Activated CD4-positive, alpha-beta T cell treated with anti-CD3 and anti-CD28 coated beads, Interleukin-2, amount 10 ng/mL, durations not matched to agents 24 days and 14 days (primary cell): ENCODE measurements at places on chromosomes 2 and 18.

DNA sequence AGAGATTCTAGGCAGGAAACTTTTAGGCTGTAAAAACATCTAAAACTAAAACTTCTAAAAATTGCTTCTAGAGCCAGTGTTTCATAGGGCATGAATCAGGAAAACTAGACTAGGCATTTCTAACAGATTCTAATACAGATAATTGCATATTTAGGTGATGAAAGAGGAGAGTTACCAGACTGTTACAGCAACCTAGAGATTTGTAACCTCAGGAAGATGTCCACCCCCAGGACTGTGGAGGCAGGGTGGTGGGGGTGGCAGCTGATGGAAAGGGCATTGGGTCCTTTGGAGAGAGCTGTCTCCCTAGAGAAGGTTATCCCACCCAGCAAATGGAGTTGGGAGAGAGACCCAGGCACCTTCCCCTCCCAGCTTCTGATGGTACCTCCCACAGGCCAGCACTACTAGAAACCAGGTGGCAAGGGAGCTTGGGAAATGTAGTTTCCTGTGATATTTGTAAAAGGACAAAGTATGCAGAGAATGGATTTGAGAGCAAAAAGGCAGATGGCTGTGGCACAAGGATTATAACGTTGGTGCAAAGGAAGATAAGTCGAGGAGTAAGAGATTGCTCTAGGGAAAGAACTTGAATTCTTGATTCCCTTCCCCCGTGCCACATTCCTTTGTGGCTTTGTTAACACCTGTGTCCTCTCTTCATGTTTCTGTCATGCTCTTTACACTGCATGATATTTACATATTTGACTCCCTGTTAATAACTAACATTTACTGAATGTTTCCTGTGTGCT lies 75.6 kb upstream of the MGAT5 start:
- no peak for DNase-seq

DNA sequence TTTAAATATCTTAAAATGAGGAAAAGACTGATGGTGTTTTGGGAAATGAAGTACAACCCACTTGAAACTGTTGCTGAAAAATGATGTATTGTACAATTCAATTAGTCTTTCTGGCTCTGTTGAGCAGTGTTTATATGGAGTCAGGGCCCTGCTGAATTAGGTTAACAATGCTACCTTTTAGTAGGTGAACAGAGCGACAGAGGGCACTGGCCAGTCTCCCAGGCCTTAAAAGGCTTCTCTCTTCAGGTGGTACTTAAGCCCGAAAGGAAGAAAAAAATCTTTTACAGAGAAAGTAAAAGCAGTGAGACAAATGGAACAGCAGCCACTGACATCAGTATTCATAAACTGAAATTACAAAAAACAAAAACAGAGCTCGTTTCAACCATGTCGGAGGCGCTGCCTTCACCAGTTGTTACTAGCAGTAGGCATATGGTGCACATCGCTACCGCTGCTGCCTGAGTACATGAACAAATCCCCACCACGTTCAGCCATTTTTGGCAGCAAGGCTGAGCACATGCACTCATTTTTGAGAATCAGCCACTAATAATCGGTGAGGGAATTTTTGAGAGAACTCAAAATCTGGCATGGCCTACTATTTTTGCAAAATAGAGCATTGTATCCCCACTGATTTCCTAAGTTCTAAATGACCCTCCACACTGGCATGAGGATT lies 91.8 kb downstream of the PLEKHM3 start:
- DNase-seq, result no peak

DNA sequence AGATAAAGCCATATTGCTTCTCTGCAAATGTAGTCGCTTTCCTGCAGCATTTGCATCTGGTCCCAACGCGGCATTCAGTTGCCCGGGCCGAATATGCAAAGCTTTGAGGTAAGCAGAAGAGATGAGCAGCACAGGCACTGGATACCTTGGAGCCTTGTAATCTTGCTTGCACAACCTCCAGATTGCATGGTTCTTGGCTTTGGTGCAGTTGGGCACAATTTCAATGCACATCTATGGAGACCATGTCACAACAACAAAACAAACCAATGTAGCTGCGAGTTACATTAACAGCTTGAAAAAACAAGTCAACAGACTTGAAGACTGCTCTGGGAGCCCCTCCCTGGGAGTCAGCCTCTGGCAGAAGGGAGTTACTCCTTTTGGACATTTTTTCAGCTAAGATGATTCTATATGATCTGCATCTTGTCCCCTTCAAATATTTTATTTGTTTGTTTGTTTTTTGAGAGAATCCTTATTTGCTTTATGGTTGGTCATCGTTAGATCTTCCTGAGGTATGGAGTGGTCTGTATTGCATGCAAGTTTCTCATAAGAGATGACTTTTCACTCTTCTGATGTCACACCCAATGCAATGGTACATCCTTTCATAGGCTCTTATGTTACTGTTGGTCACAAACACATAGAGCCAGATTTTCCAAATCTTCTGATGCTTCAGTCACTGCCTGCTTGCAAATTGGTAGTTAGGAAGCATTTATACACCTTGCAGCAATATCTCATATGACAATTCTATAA lies 113.5 kb downstream of the EFEMP1 start:
- no peak for DNase-seq

DNA sequence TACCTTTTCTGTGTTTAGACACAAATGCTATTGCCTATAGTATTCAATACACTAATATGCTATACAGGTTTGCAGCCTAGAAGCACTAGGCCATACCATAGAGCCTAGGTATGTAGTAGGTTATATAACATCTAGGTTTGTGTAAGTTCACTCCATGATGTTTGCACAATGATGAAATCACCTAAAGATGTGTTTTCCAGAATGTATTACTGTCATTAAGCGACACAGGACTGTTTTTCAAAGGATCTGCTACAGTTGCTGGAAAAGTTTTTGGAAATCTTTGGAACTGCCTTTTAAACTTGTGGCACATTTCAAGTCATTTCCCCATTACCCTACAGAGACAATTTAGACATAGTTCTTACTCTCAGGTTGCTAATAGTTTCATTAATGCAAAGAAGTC lies 9.3 kb downstream of the PSMD1 start:
- DNase-seq, result no peak

DNA sequence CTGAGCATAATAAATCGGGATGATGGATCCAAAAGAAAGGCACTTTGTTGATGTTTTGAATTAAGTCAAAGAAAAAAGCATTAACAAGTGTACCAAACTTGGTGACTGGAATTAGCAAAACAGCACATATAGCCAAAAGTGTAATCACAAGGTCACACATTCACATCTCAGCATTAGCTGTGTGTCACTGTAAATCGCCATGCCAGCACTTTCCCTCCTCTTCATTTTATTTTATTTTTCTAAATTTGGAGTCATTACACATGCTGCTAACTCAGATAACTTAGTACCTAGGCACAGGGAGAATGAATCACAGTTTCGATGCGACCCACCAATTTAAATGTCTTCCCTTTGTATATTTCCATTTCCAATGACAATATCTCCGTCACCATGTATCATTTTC lies 111.4 kb downstream of the CACNB4 start:
- DNase-seq, result no peak
